Suppressor macrophage treated with lipopolysaccharide for 4 hours (primary cell): ENCODE measurements at places on chromosomes 5 and 9.

DNA sequence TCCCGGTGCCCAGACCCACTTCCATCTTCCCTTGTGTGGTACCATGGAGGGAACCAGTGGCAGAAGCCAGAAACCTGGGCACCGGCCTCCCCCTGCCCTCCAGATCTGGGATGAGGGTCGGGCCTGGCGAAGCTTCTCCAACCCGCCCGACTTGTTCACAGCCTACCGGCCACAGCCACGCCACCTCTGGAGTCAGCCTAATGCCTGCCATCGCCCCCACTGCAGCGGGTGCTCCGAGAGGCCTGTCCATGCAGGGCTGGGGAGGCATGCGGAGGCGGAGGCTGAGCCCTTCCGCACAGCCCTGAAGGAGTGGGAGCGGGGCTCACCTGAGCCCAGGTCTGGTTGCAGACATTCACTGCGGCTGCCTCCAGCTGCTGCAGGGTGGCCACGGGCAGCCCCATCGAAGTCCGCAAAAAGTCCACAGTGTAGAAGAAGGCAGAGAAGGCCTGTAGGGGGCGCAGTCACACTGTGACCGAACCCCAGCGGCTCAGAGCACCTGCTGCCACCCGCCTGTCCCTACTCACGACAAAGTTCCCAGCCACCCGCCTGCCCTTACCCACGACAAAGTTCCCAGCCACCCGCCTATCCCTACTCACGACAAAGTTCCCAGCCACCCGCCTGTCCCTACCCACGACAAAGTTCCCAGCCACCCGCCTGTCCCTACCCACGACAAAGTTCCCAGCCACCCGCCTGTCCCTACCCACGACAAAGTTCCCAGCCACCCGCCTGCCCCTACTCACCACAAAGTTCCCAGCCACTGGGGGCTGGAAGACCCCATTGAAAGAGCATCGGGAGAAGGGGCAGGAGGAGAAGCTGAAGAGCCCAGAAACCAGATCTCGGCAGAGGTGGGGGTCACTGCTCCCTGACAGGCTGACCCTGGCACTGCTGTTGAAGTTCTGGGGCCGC lies 3.8 kb upstream of the NPDC1 start:
- DNase-seq = peak; percentile 53

- DNase-seq = no peak
Observed at GRCh38 chr5:143721925-143722324, 90.0 kb upstream of the HMHB1 start.

GRCh38 chr5:178465861-178466288 lies 124.3 kb downstream of the COL23A1 start:
- no peak for DNase-seq

GRCh38 chr5:89309268-89309667 lies 426.3 kb upstream of the MEF2C start:
- no peak for DNase-seq

GRCh38 chr5:96616801-96617200 lies 45.4 kb upstream of the CAST start:
- DNase-seq = no peak

DNA sequence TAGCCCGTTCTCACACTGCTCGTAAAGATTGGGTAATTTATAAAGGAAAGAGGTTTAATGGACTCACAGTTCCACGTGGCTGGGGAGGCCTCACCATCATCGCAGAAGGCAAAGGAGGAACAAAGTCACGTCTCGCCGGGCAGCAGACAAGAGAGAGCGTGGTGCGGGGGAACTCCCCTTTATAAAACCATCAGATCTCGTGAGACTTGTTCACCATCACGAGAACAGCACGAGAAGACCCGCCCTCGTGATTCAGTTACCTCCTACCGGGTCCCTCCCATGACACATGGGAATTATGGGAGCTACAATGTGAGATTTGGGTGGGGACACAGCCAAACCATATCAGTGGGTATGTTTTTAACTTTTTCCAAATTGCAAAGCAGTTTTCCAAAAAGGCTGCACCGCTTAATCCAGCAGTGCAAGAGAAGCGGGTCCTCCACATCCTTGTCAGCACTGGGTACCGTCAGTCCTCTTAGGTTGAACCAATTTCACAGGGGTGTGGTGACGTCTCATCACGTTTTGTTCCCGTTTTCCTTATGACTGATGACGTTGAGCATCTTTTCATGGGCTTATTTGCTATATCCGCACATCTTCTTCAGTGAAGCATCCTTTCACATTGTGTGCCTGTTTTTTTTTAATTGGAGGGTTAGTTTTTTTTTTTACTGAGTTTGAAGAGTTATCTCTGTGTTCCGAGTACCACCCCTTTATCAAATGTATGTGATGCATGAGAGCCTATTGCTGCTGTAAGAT lies 8.0 kb upstream of the FCN2 start:
- no peak for DNase-seq
